ENCODE measurements at places on chromosomes 7 and 10.

DNA sequence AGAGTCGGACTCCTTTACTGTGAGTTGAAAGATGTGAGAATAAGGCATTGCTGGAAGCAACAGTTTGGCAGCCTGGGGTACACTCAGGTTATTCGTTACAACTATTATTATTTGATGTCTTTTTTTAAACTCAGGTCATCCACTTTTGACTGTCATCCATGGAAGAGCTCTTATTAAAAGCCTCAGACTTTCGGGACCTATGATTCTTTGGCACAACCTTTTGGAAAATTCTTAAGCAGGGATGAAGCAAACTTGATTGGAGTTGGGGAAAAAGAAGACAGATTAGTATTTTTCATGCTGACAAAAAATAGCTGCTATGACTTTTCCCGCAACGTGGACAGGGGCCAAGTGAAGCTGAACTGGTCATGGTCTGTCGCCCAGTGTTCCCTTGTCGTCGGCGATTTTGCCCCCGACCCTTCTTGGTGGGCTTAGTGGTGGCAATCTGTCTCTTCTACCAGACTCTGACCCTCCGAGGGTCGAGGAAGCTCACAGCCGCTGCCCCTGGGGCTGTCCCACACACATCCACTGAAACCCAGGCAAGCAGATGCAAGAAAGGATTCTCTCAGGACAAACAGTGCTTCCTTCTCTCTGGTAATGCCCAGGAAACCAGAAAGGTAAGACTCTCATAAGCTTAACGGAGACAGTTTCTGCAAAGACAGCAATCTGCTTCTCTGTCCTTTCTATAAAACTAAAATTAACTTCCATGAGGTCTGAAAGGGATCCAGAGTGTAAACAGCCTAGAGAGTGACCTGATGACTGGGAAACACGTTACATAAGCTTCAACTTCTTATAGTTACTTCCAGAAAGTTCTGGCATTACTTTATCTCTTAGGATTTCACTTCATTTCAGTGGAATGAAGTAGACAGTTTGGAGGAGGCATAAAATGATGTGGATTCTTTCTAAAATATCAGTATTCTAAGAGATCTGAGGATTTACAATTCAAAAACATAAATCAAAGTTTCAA lies 1.0 kb downstream of the CPED1 start:
- DNase-seq: no peak

- no peak for DNase-seq
Measured at GRCh38 chr10:44863344-44864047, 47.6 kb upstream of the TMEM72 start.

GRCh38 chr7:361680-362401 lies 71.9 kb downstream of the FOXL3 start:
- no peak for DNase-seq

GRCh38 chr10:97785731-97786130 lies 13.9 kb upstream of the SFRP5 start:
- no peak for DNase-seq

GRCh38 chr7:44322631-44323363 lies 2.6 kb downstream of the CAMK2B start:
- DNase-seq: no peak

DNA sequence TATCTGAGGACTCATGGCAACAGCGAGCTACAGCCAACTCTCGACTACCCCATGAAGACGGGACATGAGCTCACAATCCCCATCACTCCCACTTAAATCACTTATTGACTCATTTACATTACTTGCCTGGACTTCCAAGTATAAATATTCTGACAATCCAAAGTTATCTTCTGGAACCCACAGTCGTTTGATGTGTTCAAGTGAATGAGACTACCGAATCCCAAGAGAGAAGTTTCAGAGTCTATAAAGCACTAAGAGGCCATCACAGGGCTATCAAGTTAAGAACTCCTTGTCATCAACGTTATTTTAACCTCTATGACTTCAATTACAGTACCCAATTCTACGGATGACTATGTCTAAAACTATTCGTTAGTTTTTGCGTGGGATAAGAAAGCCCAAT lies 11.5 kb upstream of the ANAPC16 start:
- DNase-seq: no peak

- DNase-seq: no peak
Measured at GRCh38 chr10:92742331-92743228, 52.8 kb downstream of the HHEX start.

DNA sequence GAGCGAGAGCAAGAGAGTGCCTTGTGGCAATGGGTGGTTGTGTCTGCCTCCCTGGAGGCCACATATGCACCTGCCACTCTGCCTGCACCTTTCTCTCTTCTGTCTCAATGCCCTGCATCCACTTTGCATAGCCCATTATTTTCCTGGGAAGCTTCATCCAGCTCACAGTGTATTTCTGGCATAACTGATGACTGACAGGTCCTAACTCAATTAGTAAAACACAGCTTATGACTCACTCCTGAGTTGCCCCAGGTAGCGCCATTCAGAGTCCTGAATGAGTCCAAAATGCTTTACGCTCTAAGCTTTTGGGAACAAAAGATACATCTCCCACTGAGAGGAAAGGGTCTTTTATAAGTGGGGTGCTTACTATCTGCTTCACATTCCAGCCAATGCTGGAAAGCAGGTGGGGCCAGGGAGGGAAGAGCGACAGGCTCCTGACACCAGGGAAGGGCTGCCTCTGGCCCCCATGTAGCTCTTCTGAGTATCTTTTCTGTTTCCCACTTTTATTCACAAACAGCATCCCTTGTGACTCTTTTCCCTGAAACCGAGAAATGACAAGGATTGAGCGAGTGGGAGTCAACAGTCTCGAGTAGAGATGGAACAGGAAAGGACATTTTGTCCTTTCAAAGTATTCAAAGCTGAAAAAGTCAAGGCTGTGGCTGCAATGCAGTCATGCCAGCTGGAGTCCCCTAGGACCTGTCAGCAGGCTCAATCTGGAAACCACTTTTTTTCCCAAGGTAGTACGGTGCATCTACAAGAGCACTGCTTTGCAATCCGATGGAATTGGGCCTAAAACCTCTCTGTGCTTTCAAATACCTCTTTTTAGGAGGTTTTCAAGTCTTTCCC lies 479.3 kb upstream of the PODXL start:
- no peak for DNase-seq

DNA sequence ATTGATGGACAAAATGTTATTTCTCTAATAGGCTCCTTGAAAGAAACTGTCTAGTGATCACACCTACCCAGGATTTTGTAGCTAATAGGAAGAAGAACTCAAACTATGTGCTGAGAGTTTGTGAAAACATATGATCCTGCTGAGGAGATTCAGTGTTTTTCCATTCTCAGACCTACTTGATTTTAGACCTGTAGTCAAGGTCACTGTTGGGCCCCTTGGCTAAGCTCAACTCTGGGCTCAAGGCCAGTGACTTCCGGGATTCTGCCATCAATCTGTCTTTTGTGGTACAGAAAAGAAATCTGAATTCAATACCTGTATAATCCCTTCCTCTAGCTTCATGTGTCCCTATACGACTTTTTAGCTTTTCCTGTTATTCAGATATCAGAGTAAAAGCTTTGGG lies 79.7 kb upstream of the FERD3L start:
- DNase-seq: no peak

DNA sequence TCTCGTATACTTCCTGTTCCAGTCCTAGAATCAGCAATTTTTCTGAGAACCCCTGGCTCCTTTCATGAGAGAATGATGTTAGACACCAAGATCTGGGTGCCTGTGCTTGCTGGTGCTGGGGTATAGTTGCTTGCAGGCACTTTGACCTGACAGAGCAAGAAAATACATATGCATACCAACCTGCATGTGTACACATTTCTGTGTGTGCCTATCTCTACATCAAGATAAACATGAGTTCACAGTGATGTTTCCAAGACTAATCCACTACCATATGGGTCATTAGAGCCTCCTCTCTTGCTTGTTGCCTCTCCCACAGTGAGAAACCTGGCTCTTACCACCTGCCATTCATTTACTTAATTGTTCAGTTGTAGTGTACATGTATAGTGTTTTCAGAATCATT lies 229.1 kb upstream of the IGFBP3 start:
- no peak for DNase-seq

All from stimulated activated CD4-positive, alpha-beta T cell treated with anti-CD3 and anti-CD28 coated beads, TNF-alpha, amount 100 ng/mL, for 1 hour (primary cell).